ENCODE measurements at places on chromosomes 11 and 22.
A peak's percentile ranks its signal among the peaks of the same experiment; 100 is the strongest.

GRCh38 chr22:17436382-17436980 lies 67.2 kb downstream of the CECR2 start:
- no peak for DNase-seq

DNA sequence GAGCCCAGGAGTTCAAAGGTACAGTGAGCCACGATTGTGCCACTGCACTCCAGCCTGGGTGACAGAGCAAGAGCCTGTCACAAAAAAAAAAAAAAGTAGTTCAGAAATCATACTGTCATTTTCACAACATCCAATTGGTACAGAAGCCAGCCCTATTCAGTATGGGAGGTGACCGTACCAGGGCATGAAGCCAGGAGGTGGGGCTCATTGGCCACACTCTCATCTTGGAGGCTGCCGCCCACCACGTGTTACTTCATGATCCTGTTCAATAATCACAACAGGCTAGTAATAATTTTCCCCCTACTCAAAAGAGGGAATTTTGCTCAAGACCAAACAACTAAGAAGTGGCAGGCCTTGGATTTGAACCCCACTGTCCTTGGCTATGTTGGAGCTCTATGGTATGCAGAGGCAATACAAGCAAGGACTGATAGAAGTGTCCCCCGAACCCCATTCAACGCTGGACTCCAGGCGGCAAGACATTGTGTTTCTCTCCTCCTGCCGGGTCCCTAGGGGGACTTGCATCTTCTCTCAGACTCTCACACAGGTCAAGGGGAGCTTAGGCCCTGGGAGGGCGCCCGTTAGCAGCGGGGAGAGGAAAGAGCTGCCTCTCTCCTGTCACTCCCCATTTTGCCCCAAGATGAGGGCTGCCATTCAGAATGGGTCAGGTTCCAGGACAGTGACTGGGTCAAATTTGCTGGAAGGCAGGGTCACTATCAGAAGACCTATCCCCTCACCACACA lies 40.2 kb upstream of the EMID1 start:
- no peak for DNase-seq

DNA sequence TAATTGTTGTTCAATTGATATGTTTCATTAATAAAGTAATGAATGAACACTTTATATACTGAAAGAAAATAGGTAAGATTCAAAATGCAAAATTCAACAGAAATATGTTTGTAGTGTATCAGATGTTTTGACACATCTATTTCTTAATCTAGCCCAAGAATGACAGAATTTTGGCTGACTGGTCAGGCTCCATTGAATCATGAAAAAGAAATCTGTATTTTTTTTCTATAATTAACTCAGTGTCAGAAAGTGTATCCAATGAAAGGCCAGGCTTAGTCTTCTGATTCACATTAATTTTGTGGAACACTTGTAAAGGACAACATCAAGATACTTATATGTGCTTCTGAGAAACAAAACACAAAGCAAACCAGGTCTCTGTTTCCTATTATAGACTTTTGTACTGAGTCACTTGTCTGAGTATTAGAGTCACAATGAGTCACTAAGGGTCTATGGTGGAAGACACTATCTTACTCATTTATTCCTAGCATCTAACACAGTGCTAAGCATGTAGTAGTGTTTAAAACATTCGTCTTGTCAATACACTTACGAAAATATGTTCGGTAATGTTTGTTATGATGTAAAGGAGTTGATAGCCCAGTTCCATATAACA lies 297.7 kb upstream of the CCDC90B start:
- no peak for DNase-seq

- DNase-seq: no peak
Measured at GRCh38 chr11:71456831-71457230, 3.8 kb downstream of the NADSYN1 start.

DNA sequence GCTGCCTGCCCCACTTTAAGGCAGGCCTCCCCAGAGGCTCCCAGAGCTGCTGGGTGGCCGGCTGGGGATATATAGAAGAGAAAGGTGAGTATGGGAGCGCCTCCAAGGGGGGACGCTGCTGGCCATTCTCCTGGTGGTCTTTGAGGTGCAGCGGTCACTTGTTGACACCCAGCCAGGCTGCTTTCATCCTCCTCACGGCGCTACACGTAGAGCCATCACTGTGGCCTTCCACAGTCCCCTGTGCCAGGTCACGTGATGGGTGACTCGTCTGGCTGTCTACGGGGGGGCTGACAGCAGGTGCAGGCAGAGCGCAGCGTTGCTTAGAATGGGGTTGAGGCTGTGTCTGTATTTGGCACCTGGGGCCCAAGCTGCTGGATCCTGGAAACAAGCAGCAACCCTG lies 1.9 kb downstream of the ACR start:
- DNase-seq: no peak

- no peak for DNase-seq
Measured at GRCh38 chr22:35910003-35910769, 118.4 kb downstream of the RBFOX2 start.

DNA sequence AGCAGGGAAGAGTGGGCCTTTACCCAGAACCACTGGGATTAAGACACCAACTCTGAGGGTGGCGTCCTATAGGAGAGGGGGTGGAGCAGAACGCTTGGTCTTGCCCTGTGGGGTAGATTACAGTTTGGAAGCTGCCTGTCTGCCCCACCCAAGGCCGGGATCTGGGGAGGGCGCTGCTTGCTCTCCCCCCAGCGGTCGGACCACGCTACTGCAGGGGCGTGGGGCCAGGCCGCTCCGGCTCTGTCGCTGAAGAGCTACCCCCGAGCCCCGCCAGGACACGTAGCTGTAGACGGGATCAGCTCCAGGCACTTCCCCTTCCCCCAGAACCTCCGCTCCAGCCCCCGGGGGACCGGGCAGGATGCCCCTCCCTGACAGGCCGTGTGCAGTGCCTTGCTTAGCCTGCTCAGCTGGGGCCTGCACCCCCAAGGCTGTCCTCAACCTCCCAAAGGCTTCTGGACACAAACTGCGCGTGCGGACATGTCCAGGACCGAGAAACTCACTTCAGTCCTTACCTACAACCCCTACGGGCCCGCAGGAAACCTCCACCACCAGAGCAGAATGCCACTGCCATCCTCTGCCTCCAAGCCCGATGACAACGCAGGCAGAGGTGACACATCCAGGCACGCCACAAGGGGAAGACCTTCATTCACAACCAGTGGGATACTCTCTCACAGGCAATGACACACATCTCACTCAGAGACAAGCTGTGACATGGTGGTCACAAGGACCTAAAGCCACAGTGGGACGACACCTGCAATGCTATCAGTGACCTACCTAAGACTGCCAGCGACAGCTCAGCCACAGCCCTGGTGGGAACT lies 3.6 kb downstream of the AHNAK start:
- DNase-seq: peak; percentile 57

- DNase-seq: no peak
Measured at GRCh38 chr11:120985718-120986569, 38.0 kb upstream of the TBCEL start.

DNA sequence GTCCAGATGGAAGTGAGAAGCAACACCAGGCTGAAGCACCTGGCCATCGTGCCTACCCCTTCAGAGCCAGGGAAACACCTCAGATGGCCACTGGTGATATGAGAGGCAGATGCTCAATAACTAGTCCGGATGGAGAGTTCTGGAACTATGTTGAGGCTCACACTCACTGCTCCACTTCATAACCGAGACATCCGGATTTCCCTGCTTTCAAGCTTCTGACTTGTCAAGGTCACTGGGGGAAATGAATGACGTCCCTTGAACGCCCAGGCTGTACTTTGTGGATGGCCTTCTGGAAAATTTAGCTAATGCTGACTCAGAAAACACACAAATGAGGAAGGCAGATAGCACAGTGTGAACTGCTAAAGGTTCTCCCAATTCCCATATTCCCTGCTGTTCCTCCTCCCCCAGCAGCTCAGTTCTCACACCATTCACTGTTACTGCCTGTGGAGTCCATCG lies at the start of gene LYVE1:
Gene LYVE1 (minus strand): TSS at position 180 of the 456 bp plus-strand sequence. CDS start 133 bp downstream, at position 47.
- no peak for DNase-seq

- no peak for DNase-seq
Measured at GRCh38 chr11:9170450-9170849, 79.1 kb upstream of the SCUBE2 start.

DNA sequence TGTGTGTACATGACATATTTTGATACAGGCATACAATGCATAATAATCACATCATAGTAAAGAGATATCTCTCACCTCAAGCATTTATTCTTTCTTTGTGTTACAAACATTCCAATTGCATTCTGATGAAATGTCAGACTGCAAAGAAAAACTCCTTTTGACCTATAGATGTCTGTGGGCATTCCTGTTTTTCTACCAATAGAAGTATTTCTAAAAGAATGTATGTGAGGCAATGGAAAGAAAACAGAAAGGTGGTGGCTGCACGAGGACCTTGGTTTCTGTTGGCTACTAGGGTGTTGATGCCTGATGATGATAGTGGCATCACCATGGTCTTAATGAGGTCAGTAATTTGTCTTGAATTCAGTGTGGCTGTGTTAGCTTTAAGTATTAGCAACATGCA lies 137.0 kb upstream of the ANO3 start:
- DNase-seq: no peak

DNA sequence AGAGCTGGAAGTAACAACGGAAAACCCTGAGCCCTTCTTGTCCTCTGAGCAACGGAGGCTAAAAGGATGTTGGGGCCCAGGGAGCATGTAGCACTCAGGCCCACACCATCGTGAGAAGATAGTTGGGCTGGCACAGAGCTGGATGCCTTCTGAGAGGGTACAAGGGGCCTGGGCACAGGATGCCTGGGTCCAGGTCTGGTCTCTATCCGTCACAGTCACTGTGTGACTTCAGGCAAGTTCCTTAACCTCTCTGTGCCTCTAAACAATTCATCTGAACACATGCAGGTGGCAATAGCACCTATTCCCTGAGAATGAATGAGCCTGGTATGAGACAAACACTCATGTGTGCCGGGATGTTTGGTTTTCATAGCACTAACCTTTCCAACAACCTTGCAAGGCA lies 29.2 kb downstream of the MB start:
- no peak for DNase-seq

DNA sequence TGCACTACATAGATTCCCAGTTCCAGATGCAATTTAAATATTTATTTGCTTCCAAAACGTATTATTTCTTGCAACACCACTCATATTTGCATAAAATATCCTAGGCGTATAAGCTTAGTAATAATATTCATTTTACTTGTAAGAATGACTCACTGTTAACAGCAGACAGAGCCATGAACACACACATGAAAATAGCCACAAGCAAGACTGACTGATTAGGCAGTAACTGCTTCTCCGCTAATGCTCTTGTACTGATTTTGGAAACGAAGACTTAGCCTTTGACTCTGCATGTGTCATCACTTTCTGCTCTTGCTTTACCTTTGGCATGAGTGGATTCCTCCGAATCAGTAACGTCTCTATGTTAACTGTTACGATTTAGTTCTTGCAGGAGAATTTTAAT lies 6.0 kb downstream of the OR10Q1 start:
- no peak for DNase-seq

GRCh38 chr22:44390613-44390970 lies 77.8 kb upstream of the SHISAL1 start:
- DNase-seq: no peak

DNA sequence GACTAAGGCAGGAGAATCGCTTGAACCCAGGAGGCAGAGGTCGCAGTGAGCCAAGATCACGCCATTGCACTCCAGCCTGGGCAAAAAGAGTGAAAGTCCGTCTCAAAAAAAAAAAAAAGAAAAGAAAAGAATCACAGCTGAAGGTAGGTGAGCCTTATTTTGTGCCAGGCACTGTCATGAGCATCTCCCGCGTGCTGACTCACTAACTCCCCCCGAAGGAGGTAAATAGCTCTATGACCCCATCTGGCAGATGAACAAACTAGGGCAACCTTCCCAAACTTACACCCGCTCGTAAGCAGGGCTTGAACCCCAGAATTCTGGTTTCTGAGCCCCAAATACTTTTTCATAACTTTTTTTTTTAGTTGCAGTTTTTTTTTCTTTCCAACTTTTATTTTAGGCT lies 60.3 kb downstream of the ANO1 start:
- DNase-seq: no peak

DNA sequence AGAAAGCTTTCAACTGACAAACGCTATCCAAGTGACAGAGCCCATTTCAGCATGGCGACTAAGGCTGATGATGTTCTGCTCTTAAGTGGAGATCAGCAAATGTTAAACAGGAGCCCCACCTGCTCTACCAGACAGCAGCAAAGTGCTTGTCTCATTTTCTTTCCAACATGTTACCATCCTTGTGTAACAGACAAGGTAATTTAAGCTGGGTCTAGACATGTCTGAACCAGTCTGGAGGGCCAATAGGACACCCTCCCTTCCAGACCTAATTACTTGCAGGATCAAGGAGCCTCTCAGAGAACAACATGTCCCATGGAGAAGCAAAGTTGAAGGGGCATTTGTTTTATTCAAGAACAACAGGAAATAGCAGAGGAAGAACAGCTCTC lies 3.9 kb upstream of the LMO2 start:
- no peak for DNase-seq

DNA sequence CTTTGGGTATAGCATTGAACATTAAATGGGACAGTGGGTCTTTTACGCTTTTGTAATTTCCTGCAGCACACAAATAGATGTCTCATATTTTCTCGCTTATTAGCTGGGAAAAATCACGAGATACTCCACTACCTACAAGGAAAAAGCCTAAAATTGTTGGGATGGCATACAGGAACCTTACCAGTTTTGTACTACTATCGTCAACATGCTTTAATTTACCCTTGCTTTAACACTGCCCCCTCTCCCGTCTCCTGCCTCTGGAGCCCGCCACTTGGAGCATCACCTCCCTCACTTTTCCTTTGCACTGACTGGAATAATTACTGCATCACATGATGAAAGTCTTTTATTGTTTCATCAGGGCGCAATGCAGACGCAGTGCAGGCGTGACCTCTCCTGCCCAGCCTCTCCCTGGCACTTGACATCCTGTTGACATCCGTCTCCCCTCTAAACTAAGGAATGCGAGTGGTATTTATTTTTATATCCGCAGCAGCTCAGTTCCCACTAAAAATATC lies 1.0 kb upstream of the FNBP4 start:
- DNase-seq: no peak

DNA sequence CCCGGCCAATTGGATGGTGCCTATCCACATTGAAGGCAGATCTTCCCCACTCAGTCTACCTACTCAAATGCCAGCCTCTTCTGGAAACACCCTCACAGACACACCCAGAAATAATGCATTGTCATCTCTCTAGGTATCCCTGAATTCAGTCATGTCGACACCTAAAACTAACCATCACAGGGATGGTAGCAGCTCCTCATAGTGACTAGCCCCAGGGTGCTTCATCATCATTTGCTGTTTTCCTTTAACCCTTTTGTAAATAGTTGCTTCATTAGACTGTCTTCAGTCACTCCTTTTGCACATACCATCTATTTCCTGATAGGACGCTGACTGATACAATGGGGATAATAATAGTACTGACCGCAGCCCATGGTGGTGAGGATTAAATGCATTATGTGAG lies 18.8 kb upstream of the AMOTL1 start:
- DNase-seq: no peak

DNA sequence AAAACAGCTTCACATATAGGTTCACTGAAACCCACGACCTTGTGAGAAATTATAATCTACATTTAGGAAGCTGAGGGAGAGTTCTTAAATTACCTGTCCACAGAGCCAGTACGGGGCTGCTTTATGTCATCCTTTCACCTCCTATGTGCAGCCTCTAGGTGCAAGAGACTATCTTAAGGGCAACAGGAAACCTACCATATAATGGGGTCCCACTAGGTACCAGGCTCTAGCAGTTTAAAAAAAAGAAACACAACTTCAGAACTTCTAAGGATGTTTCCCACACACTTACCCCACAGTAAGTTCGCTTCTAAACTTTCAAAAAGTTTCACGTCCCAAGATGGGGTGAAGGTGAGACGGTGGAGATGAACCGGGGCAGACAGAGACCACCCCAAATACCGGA lies 573 bp downstream of the STK33 start:
- DNase-seq: no peak

Data from stimulated activated CD8-positive, alpha-beta memory T cell treated with anti-CD3 and anti-CD28 coated beads, Interleukin-7, amount 100 ng/mL, for 4 hours (primary cell).